ENCODE measurements at places on chromosomes 11 and 22.

- no peak for DNase-seq
Observed at GRCh38 chr22:38941488-38941987, 15.9 kb upstream of the APOBEC3A start.

DNA sequence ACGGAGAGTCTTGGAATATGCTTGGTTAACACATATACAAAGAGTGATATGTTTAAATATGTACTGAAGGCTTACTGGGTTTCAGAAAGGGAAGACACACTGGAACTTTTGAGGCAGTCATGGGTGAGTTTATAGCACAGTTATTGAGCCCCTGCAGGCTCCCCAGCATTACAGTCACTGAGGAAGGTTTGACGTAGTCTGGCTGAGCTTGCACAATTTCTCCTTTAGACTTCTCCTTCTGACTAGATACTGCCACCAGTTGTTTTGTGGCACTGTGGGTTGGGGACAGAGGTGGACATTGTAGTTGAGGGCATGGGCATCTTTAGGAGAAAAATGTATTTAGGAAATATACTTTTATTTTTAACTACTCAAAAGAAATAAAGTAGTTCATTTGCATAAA lies 285.4 kb downstream of the C11orf87 start:
- DNase-seq, result no peak

GRCh38 chr22:49091917-49092545 lies 735.6 kb downstream of the BRD1 start:
- no peak for DNase-seq

DNA sequence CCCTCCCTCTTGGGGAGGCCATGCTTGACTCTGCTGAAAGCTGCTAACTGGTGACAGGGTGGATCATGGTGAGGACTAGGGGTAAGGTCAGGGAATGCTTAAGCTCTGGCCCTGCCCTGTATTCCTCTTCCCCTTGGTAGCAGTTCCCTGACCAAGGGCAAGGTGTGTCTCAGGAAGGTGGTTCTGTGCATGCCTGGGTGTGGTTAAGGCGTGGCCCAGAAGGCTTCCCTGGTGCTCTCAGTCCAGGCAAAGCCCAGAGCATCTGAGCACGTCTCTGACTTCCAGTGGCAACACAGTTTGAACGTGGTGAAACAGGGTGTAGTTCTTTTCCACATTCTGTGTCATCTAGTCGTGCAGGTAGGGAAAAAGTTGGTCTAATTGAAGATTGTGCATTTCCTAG lies 53.1 kb upstream of the HORMAD2 start:
- DNase-seq, result no peak

GRCh38 chr11:9438611-9439010 lies 22.2 kb upstream of the ZNF143 start:
- DNase-seq, result no peak

DNA sequence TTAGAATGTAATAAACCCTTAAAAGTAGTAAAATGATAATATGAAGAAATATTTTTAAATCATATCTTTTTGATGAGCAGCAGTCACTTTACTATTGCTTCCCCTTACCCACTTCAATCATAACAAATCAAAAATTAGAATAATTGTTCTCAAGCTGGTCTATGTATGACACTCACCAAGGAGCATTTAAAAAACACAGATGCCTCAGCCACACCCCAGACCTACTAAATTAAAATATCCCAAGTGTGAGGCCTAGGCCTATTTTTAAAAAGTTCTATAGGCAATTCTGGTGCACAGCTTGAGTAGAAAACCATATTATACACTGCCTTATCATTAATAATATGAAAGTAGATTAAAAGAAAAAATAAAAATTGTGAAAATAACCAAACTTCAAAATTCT lies 15.2 kb downstream of the KIF18A start:
- DNase-seq, result no peak

GRCh38 chr11:67239783-67240575 lies 26.3 kb upstream of the GRK2 start:
- DNase-seq, result peak; percentile 99

DNA sequence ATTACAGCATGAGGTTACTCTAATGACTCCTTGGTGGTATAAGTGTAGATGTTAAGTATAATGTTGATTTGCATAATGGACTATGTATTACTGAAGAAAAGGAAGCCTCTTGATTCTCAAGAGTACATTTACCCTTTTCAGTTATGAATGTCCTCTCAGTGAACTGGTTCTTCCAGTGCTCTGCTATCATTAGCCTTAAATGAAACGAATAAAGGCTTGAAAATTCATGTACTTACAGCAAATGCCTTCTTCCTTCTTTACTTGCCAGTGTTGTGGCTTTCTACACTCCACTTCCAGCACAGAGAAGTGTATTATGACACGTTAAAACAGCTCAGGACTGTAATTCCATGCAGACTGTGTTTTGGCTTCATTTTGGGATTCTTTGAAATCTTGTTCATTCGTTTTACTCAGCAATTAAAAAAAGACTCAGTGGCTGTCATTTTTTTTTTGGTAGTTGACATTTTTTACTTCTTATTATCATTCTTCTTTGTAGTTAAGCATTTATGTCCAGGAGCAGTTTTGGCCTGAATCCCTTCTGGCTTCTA lies 96.9 kb downstream of the MTMR3 start:
- no peak for DNase-seq

GRCh38 chr11:26702406-26702805 lies 19.5 kb downstream of the SLC5A12 start:
- DNase-seq, result no peak

DNA sequence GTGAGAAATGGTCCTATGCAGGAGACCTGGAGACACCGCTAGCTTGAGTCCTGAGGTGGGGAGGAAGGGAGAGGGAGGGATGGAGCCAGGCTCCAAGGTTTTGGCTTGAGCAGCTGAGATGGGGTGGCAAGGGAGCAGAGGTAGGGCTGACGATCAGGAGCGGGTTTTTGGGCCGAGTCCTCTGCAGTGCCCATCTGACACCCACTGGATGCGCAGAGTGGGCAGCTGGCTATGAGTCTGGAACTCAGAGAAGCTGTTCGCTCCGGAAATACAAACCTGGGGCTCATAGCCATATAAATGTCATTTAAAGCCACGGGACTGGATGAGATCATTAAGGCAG lies 453 bp upstream of the MAFF start:
- no peak for DNase-seq

GRCh38 chr11:130771708-130772107 lies 144.6 kb downstream of the SNX19 start:
- DNase-seq, result no peak

DNA sequence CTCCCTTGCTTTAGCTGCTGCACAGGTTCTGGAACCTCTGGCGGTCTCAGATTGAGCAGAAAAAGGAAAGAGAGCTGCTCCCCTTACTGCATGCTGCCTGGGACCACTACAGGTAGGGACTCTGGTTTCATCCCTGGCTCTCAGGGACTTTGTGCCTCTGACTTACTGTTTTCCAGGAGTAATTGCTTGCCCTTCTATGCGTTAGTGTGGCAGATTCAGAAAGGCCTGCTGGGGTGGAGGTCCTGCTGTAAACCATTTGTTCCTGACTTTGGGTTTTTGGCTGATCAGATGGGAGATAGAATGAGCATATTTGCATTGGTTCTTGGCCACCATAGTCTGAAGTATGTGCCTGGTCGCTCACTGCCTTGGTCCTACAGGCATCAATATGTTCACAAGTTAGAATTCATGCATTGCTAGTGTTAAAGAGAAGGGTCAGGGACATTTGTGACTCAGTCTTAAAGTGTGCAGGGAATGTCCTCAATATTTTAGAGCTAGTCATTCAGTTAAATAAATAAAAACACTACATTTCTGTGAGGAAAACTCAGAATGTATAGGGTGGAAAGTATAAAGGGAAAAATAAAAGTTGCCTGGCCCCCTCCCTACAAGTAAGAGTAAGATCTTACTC lies 78.0 kb downstream of the PISD start:
- no peak for DNase-seq
